ENCODE measurements at places on chromosomes 6 and 20.

DNA sequence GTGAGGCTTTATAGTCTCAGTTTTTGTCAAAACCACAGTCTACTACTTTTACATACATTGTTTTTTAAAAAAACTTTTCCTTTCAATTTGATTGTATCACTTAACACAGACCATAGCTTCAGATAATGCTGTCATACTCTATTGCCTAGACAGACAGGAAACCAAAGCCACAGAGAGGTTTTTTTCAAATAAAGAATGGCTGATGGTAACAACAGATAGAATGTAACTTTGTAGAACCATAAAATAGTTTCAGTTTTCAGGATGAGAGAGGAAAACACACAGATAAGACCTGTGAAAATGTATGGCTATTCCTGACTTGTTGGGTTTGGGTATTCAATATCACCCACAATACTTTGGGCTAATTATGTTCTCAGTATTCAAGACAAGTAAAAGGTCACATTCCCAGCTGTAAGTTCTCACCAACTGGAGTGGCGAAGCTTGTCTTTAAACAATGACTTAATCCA lies 94.0 kb downstream of the ADGRG6 start:
- DNase-seq: no peak

- DNase-seq: no peak
Observed at GRCh38 chr6:142763205-142763604, 181.8 kb downstream of the HIVEP2 start.

- DNase-seq: no peak
Observed at GRCh38 chr20:58636983-58637421, 14.1 kb upstream of the STX16 start.

DNA sequence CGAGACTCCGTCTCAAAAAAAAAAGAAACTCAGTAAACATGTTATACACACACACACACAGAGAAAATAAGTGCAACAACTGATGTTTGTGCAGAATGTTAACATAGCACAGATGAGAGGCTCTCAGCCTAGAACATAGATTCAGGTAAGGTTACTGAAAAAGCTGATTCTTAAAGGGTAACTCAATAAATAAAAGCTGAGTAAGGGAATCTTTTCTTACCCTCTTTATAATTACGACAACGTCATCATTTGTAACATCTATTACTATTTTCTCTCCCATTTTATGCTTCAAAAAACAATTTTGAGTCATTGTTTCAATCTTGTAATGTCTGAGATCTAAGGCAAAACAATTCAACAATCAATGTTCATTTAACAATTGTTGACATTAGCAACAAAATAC lies 644.8 kb downstream of the RFPL4B start:
- no peak for DNase-seq

GRCh38 chr6:33812669-33813068 lies 8.9 kb upstream of the MLN start:
- DNase-seq: no peak

GRCh38 chr6:31068669-31069340 lies 43.6 kb downstream of the C6orf15 start:
- peak; percentile 18 for DNase-seq

GRCh38 chr6:33672808-33673207 lies 38.7 kb downstream of the UQCC2 start:
- DNase-seq: no peak

GRCh38 chr20:47705497-47705856 lies 79.8 kb downstream of the SULF2 start:
- no peak for DNase-seq

- no peak for DNase-seq
Observed at GRCh38 chr6:136226027-136226673, 24.0 kb downstream of the MTFR2 start.

GRCh38 chr6:52543729-52544601 lies 32.9 kb downstream of the TRAM2 start:
- no peak for DNase-seq

DNA sequence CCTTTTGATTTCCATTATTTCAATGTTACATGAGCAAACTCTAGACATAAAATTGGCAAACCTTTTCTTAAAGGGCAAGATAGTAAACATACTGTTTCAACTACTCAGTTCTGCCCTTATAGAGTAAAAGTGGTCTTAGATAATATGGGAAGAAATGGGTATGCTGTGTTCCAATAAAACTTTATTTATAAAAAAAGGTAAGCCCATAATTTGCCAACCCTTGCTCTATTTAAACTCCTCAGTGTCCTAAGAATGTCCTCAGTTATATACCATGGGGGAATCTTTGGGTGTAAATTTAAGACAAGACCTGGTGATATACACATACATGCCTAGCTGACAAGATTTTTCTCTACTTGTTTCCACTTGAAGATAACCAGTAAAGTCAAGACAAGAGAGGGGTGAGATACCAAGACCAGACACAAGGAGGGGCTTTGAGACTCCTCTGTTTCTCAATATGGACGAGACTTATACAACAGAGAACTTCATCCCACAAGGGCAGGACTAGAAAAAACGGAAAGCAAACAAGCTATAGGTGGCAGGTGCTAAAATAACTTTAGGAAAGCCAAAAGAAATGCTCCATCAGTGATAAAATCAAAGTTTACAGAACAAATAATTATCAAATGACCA lies 10.5 kb downstream of the SNX3 start:
- no peak for DNase-seq

GRCh38 chr6:110296241-110297025 lies 61.7 kb downstream of the METTL24 start:
- DNase-seq: no peak

GRCh38 chr6:82385961-82386360 lies 22.3 kb downstream of the TPBG start:
- DNase-seq: no peak

DNA sequence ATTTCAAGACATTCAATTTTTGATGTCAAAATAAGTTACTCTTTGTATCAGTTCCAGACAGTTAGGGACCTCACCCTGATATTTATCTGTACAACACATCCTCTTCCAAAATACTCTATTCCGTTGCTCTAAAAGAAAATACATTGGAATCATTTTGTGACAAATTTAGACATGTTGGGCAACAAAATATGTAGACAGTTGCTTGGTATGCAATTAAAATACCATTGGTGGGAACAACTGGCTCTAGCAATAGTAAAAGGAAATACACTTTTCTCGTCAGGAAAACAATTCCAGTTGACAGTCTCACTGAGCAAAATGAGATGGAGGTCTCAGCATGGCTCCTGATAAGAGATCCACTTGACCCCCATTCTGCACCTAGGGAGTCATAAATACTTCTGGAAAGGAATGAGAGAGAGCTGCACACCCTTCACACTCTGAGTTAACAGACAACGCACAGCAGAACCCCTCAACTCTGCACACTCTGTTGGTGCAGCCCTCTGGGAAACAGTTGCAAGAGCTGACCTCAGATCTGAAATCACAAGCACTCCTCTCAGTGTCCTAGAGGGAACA lies 171.3 kb upstream of the NT5E start:
- no peak for DNase-seq

DNA sequence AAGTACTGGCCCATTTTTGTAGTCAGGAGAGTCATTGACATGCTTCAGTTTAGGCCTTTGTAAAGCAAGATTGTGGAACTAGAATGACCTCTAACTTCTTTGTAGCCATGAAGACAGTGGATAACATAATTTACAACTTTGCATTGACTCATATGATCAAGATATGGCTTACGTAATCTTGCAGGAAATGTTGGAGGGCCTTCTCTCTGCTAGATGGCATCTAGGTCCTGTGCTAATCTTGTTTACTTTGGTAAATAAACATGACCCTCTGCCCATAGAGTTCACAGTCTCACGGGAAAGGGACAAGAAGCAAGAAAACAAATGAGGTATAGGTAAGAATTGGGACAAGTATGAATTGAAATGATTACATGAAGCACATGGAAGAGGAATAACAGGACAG lies 355.2 kb upstream of the ARID1B start:
- no peak for DNase-seq

DNA sequence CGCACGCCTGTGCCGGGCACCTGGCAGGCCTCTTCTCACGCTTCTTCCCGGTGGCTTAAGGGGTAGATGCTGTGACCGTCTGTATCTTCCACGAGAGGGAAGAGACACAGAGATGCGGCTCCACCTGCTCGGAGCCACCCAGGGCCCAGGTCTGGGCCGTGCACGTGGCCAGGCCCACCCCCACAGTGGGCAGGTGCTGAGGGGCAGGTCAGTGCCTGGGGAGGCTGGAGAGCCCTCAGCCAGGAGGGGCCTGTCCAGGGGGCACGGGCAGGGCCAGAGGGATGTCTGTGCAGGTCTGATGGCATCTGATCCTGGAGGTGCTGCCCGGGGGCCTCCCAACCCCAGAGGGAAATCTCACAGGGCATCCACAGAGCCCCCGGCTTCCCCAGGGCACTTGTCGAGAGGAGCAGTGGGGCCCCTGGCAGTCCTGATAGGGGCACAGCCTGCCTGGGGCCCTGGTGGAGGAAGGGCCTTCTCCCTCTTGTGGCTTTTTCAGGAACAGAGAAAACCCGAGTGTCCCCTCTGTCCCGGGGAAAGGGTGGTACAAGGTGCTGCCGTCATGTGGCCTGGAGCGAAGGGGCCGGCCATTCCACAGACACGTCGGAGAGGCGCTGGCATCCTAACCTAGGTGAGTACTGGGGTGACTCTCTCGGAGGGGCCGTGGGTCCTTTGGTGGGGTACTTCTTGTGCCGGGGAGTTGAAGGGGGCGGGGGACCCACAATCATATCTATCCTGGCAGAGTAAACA lies 50.2 kb upstream of the CHRNA4 start:
- DNase-seq: no peak

DNA sequence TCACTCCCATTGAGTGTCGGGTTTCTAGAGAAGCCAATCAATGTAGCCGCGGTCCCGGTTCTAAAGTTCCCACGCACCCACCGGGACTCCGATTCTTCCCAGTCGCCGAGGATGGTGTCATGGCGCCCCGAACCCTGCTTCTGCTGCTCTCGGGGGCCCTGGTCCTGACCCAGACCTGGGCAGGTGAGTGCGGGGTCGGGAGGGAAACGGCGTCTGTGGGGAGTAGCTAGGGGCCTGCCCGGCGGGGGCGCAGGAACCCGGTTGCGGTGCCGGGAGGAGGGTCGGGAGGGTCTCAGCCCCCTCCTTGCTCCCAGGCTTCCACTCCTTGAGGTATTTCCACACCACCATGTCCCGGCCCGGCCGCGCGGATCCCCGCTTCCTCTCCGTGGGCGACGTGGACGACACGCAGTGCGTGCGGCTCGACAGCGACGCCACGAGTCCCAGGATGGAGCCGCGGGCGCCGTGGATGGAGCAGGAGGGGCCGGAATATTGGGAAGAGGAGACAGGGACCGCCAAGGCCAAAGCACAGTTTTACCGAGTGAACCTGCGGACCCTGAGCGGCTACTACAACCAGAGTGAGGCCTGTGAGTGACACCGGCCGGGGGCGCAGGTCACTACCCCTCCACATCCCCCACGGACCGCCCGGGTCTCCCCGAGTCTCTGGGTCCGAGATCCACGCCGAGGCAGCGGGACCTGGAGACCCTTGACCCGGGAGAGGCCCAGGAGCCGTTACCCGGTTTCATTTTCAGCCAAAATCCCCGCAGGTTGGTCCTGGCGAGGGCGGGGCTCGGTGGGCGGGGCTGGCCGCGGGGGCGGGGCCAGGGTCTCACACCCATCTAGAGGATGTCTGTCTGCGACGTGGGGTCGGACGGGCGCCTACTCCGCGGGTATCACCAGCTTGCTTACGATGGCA lies 35.2 kb upstream of the HLA-G start:
- no peak for DNase-seq

- DNase-seq: no peak
Observed at GRCh38 chr20:49419785-49420184, 62.7 kb downstream of the KCNB1 start.

DNA sequence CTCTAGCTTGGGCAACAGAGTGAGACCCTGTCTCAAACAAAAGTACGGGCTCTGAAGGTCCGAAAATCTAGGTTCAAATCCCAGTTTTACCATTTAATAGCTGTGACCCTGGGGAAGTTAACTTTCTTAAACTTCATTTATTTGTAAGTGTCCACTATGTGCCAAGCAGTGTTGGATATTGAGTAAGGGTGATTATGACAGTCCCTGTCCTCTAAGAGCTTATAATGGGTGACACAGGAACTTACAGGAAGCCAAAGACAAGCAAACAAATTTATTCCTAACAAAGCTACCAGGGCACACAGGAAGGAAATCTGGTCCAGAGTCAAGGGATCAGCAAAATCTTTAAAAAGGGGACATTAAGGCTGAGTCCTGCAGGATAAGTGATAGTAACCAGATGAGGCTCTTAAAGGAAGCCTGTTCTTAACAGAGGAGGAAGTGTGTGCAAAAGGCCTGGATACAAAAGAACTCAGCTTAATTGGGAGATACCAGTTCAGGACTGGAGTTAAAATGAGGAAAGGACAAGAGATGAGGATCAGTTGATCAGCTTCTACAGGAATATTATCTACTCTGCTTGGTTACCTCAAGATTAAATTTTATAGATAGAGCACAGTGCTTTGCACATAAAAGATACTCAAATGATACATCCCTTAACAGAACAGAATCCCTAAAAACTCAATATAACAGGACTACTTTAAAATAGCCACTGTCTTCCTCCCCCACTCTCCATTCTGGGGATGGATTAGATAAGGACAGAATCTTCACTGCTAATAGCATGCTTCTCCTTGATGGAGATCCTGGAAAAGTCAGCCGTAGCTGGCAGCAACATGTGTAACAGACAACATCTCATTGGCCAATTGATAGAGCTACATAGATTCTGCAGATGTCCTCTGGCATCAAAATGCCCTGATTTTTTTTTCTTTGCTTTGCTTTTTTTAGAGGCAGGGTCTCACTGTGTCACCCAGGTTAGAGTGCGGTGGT lies 6.1 kb downstream of the SNX3 start:
- DNase-seq: no peak

DNA sequence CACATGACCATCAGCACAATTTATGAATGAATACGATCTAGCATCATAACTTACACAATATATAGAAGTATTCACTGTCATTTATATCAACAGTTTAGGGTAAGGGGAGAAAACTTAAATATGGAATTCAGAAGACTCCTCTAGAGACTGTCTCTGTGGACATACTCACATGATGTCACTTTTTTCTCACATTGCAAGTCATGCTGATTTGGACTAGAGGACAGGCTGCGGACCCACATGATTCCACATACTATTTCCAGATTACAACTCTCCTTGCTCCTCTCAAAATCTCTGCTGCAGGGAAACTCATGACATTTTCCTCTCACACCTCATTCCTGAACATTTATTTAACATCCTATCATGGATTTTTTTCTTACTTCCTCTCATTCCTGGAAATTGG lies 13.4 kb downstream of the CRISP1 start:
- no peak for DNase-seq

DNA sequence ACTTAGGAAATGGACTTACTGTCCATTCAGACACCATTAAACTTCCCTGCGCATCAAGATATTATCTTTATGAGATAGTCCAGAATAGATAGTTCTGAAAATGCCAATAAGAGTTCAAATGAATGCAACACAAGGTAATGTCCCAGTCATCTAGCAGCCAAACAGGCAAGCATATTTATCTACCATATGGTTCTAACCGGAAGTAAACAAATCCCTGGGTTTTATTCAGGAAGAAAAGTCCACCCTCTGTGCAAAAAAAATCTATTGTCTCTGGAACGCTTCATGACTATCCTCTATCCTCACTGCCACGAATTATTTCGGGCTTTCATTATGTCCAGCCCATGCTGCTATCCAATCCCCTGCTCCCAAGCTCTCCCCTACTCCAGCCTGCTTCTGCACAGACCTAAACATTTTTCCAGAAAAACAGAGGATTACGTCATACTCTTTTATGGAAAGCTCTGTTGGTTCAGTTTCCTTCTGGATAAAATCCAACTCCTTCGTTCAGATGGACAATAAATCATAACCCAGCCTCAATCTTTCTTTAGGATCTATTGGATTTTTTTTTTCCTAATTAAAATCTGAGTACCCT lies 11.4 kb downstream of the PPIL6 start:
- DNase-seq: no peak

Data from esophagus squamous epithelium (tissue), 5 donors.